ENCODE measurements at places on chromosomes 2 and 18. TPM values are rescaled to one million over a fixed set of nuclear protein-coding genes. Genes with fewer than 3 reads are reported as not detected.

DNA sequence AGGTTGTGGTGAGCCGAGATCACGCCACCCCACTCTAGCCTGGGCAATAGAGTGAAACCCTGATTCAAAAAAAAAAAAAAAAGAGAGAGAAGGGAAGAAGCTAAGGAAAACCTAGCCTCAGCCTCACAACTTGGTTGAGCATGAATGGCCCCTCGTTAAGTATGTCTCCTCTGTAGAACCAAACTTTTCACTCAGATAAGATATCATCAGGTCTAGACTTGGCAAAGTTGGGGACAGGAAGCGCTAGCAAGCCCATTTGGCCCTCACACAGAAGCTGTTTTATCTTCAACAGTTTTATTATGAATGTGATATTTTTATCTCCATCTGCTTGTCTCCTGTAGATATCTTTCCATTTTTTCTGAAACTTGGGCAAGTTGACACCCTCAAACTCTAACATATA, 3.5 kb upstream of the ASXL2 start:
- no peak for DNase-seq

GRCh38 chr2:47032773-47033101, 117.1 kb upstream of the MCFD2 start:
- DNase-seq: no peak

DNA sequence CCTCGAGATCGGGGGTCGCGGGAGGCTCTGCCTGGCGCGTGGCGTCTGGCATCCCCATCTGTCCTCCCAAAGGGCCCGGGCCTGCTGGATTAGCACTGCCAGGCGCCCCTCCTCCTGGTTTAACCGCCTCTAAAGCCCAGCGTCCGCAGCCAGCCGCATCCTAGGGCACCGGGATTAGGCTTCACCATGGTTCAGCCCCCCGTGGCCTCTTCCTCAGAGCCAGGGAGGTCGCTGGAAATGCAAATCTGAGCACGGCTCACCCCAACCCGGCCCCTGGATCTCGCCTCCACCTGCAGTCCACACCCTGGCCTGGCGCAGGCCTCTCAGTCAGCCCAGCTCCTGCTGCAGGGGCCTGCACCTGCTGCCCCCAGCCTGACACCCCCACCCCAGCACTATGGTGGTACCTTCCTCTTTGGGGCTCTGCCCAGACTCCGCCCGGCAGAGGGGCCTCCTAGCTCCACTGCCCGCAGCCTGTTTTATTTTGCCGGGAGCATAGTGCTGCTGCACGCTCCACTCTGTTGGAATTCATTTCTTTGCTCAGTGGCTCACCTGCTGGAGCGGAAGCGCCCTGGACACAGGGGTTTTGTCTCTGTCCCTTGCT, 13.2 kb downstream of the PRELID3A start:
- DNase-seq: no peak

DNA sequence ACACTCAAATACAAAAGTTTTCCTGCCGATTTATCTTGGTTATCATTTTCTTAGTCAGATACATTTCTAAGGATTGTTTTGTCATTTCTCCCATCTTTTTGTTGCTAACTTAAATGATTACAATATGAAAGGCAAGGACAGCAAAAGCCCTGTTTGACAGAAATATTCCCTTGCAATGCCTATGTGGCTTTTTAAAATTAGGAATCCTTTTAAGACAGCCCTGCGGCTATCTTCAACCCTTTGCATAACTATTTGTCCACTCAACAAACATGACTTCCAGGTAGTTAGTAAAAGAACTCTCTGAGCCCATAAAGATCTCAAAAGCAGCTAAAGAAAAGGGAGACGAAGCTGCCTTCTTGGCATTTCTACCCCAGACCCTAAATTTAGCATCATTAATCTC, 179.7 kb upstream of the CDH20 start:
- DNase-seq: no peak

DNA sequence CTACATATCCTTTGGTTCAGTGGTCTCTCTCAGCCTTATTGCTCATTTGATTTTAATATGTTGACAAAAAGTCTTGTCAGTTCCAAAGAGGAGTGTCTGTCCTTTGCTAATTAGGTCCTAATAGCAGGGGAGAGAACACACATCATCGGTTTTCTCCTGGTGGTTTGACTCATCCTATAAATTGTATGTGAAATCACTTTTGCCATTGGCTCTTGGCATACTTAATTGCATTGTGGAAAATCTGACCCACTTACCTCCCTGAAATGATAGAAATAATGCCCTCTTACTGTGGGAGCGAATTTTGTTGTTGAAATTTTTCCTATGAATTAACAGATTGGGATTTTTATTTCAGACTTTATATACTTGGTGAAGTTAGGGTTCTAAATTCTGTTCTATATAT, 58.3 kb downstream of the MTCL1 start:
- no peak for DNase-seq

The TSPYL6 gene
- total RNA-seq: 0.08 TPM

GRCh38 chr2:188291617-188292347, at the start of gene GULP1:
Gene GULP1, plus strand, starts transcription at chr2:188291874. Its CDS starts 185,829 bp downstream, at chr2:188477703.
- peak; percentile 76 for DNase-seq

GRCh38 chr2:166419616-166419934, 43.8 kb upstream of the SCN9A start:
- no peak for DNase-seq

The DYSF gene
- total RNA-seq: 48.2 TPM

DNA sequence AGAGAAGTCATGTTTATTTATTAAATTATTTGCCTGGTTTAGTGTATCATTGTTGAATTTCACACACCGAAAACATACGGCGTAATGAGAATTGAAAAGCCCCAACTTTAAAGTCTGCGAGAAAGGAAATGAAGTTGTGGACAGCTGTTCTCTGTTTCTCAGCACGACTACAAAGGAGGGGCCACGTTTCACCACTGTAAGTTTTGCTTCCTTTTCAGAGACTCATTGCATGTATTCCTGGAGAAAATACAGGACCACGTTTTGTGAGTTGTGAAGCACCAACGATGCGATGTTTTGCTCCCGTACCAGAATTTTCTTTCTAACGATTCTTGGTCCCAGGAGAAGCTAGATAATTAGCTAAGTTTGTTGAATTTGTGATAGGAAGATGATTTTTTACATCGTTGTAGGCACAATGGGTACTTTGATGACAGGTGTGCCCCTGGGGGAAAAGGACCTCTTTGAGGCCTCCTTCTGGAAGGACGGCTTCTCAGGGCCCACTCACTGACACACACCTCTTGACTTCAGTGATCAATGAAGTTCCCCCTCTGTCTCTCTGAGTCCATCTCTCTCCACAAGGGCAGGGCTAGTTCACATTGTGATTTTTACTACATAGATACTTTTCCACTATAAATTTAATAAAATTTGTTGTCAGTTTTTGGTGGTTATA, 23.7 kb upstream of the ACKR3 start:
- DNase-seq: no peak

- no peak for DNase-seq
Measured at GRCh38 chr2:11810237-11810977, 64.0 kb downstream of the LPIN1 start.

The CYP26B1 gene
- total RNA-seq: 1.5 TPM

DNA sequence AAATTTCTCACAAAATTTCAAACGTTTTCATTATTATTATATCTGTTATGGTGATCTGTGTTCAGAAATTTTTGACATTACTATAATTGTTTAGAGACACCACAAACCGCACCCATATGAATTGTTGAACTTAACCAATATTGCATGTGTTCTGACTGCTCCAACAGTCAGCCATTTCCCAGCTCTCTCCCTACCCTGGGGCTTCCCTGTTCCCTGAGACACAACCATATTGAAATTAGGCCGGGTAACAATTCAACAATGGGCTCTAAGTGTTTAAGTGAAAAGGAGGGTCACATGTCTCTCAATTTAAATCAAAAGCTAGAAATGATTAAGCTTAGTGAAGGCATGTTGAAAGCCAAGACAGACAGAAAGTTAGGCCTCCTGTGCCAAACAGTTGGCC, 424.0 kb downstream of the DSC3 start:
- no peak for DNase-seq

The SS18 gene
- total RNA-seq: 31.0 TPM

The PARD3B gene
- 9.1 TPM for total RNA-seq

The PKDCC gene
- 88.7 TPM for total RNA-seq

The DHX57 gene
- 8.1 TPM for total RNA-seq

DNA sequence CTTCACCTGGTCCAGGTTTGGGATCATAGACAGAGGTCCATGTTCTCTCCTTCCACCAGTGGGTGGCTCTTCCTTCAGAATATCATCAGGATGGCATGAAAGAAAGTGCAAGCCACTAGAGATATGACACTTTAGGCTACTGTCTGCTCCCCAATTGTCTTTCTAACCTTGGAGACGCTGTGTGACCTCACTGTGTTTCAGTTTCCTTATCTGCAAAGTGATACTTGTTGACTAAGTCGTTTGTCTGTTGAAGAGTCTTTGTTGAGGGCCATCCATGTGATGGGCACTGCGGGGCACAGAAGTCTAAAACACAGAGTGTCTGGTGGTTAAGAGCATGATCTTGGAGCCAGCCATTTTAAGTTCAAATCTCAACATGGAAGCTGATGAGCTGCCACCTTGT, 259.9 kb upstream of the THSD7B start:
- no peak for DNase-seq

GRCh38 chr18:58098706-58099105, 54.7 kb downstream of the NEDD4L start:
- no peak for DNase-seq

The SLC66A3 gene
- 7.8 TPM for total RNA-seq

DNA sequence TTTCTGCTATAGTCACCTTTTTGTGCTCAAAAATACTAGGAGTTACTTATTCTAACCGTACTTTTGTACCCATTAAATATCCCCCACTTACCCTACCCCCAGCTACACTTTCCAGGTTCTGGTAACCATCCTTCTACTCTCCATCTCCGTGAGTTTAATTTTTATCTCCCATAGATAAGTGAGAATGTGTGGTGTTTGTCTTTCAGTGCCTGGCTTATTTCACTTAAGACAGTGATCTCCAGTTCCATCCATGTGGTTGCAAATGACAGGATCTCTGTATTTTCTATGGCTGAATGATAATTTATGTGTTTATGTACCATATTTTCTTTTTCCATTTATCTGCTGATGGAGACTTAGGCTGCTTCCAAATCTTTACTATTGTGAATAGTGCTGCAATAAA, 323.3 kb downstream of the ZNF804A start:
- DNase-seq: no peak

DNA sequence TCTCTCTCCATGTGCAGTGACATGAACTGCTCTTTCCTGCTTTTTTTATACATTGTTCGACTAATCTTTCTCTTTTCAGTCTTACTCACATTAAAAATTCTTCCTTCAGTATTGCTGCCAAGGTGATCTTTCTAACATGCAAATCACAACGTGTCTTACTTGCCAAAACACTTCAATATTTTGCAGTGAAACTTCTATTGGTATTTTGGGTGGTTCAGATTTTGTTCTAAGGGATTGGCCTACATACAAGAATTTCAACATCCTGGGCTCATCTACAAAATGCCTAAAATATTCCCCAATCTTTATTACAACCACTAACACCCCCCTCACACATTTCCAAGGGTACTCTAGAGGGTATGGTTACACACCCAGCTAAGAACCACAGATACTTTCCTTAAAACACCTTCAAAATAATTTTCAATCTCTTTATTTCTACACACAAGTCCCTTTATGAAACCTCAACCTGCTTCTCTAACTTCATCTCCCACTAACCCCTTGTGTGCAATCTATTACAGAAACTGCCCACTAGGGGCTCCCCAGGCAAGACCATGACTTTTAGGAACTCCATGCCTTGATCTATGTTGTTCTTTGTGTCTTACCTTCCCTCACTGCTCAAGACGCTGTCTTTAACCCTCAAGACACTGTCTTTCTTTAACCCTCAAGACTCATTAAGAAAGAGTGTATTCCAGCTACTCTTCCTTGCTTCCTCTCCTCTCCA, 50.9 kb downstream of the COL3A1 start:
- DNase-seq: no peak

All from left ventricle myocardium inferior (tissue), 1 donor.